Brain microvascular endothelial cell (primary cell): ENCODE measurements at places on chromosomes 1 and 21.

GRCh38 chr1:240914506-240914905, 302.6 kb upstream of the GREM2 start:
- no peak for DNase-seq

- no peak for DNase-seq
Measured at GRCh38 chr1:232622378-232622777, 7.6 kb downstream of the SIPA1L2 start.

GRCh38 chr1:109622137-109622892, 2.7 kb downstream of the AMPD2 start:
- no peak for DNase-seq

DNA sequence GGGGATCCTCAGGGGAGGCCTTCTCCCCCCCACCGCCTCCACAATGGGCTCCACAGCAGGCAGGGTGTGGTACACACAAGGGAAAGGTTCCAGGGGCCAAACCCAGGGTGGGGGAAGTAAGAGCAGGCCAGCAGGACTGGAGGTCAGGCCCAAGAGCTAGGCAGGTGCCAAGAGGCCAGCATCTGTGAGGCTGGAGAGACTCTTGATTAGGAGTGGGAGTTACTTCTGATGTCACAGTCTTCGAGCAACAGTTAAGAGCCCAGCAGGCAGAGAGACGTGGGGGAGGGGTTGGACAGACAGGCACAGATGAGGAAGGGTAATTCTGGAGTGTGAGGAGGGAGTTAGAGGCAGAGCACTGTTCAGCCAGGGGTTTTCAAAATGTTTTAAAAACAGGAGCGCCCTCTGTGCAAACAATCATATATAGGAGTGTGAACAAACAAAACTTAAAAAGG, 55.8 kb downstream of the SLC9A1 start:
- DNase-seq: peak; percentile 65

DNA sequence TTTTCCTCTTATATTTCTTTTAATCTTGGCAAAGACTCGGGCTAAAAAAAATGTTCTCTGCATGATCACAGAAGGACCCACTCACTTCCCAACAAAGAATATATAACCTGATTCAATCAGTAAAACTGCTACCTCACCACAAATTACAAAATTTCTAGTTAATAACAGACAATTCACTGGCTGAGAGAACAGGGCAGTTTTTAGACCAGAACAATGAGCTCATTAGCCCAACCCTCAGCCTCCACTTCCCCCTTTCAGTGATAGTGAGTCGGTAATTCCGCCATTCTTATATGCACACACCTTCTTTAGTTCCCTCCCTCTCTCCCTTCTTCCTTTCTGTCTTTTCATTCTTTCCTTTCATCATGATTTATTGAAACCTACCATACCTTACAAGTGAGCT, 8.9 kb downstream of the SIPA1L2 start:
- no peak for DNase-seq

GRCh38 chr1:218476385-218476784, 131.2 kb downstream of the TGFB2 start:
- peak; percentile 76 for DNase-seq

GRCh38 chr21:45524756-45525152, 17.5 kb downstream of the SLC19A1 start:
- DNase-seq: no peak

DNA sequence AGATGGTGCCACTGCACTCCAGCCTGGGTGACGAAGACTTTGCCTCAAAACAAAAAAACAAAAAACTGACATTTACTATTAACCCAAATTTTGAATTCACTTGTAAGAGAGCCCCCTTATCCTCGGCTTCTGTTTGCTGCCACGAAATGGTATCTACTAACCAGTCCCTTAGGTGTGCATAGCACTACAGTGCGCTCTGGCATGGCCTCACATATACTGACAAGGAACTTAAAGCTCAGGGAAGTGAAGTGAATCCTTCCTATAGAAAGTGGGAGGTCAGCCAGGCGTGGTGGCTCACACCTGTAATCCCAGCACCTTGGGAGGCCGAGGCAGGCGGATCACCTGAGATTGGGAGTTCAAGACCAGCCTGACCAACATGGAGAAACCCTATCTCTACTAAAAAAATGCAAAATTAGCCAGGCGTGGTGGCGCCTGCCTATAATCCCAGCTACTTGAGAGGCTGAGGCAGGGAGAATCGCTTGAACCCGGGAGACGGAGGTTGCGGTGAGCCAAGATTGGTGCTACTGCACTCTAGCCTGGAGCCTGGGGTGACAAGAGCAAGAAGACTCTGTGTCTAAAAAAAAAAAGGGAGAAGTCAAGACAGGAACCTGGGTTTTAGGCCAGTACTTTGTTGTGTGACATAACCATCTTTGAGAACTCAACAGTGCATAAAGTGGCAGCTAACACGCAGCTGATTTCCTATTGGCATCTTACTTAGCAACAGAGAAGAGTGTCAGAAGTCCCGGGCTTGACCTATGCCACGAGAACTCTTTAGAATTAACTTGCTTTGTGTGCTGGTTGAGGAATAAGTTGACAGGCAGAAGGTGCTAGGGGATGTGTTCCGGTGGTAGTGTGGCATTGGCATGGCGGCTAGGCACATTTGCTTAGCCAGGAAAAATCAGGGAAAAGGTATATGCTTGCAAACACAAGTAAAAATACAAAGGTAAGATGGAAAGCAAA, 16.8 kb downstream of the ERRFI1 start:
- no peak for DNase-seq

DNA sequence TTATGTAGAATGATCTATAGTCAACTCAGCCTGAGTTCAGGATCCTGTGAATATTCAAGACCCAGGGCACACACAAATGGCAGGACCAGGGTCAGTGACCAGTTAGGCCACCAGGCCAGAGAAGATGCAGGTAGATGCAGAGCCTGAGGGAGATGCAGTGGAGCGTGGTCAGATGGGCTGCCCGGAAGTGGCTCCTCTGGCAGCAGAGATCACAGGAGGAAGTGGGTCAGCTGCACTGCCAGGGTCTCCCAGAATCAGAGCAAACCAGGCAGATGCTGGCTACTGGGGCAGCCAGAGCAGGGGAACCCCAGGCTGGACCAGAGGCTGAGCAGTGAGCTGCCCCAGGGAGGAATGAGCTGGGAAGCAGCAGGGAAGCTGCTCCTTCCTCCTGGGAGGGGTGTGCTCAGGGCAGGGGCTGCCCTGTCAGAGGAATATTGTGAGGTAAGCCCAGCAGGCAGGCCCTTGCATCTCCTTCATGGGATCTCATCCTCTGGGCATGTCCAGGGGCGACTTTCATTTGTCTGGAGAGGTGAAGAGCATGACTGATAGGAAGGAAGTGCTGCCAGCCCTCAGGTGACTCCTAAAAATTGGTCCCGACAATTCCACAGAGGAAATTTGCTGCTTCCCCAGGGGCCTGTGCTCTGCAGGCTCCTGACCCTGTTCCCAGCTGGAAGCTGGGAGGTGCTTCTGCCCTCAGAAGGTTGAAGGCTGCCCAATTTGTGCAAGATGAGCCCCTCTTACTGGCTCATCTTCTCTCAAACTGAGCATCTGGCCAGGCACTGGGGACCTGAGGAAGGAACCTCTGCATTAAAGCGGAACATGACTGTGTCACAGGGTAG, 49.3 kb downstream of the STUM start:
- no peak for DNase-seq

- DNase-seq: no peak
Measured at GRCh38 chr21:21114461-21114860, 116.3 kb downstream of the NCAM2 start.

GRCh38 chr1:54945393-54945936, 35.0 kb upstream of the TMEM61 start:
- DNase-seq: no peak

DNA sequence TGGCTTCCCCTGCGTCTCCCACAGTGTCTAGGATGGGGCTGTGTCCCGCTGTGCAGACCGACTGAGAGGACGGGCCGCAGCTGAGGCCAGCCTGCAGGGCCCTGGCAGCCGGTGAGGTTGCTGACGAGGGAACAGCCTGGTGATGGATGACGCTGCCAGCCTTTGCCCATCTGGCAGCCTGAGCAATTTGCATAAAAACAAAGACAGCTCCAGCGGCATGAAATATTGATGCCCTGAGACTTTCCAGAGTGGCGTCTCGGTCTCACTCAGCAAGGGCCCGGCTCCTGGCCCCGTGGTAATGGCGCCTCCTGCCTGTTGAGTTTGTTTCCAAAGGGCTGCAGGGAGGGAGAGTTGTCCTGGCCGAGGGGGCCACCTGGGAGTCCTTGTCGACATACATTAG, 19.1 kb upstream of the KCNA10 start:
- no peak for DNase-seq

DNA sequence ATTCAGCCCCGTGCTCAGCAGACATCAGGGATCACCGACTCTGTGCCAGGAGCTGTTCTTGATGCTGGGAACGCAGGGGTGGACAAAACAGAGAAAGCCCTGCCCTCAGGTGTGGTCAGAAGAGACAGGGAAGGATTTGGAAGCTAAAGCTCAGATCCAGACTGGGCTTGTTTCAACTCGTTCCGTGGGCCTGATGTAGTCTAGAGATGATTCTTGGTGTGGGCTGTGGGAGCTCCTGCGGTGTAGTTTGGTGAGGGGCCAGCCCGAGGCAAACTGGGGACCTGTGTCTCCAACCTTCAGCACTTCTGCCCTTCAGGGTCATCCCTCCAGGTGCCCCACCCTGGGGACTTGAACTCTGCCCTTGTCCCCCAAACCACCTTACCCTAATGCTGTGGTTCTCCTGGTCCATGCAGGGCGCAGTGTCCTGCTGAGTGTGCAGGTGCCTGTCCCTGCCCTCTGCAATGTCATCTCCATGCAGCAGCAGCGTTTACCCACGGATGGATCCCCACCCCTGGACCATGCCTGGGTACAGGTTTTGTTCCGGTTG, 17.3 kb upstream of the ABCG1 start:
- DNase-seq: no peak

- no peak for DNase-seq
Measured at GRCh38 chr1:9375912-9376311, 83.2 kb downstream of the SPSB1 start.

DNA sequence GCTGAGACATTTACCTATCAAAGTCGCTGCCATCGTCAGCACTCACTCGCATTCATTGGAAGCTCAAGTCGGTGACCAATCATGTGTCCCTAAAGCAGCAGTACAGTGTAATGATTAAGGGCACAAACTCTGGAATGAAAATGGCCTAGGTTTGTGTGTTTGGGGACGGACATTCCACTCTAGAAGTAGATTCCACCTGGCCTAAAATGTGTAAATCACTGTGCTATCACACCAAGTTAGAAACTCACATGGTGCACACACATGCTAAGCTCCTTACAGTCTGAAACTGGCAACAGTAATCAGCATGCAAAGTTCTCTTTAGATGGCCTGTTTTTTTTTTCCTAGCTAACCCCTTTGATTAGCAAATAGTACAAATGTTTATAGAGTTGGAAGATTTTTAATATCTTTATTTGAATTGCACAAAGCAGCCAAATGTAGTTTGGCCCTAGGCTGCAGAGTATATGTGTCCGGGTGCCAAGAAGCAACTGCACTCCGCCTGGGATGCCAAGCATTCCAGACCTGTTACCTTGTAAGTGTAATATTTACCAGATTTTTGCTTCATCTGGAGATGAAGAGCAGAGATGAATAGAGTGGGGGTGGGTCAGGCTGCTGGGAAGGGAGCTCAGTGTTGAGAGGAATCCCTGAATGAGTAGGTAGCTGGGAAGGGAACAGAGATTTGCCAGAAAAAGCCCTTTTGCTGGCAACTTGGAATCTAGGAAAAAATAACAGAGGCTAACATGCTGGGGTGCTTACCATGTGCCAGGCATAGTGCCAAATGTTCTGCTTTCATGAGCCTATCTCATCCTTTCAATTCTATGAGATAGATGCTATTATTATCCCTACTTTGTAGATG, 35.2 kb downstream of the TGFB2 start:
- peak; percentile 57 for DNase-seq

- DNase-seq: no peak
Measured at GRCh38 chr1:44110916-44111315, 7.7 kb upstream of the KLF17 start.

DNA sequence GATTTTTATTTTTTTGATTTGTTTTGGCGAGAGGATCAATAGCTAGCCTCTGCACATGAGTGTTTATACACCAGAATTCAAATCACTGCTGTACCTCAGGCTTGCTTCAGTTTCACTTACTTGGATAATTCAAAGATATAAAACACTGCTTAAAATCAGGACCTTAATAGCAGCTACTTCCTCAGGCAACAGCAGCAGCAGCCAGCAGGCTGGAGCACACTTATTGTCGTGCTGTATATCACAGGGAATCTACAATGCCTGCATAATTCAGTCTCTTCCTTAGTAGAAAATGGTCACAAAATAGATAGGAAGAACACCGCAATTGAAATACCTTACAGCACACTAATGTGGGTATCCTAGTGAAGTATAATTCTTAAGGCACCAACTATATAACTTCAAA, 497.3 kb downstream of the NEGR1 start:
- no peak for DNase-seq

DNA sequence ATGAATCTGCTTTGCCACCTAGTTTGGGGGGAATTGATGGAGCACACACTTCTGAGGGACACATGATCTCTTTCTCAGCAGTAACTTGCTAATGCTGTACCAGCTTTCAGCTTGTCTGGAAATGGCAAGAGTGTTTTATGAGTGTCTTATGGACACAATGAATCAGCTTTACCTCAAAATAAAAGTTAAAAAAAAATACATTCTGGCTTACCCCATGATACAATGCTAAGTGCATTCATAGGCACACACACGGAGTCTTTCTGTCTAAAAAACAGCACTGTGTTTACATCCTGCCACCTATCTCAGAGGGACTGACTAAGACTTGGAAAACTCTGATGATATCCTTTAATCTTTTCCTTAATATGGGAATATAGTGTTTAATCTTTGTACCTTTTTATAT, 455.5 kb upstream of the ADAMTS5 start:
- DNase-seq: no peak

DNA sequence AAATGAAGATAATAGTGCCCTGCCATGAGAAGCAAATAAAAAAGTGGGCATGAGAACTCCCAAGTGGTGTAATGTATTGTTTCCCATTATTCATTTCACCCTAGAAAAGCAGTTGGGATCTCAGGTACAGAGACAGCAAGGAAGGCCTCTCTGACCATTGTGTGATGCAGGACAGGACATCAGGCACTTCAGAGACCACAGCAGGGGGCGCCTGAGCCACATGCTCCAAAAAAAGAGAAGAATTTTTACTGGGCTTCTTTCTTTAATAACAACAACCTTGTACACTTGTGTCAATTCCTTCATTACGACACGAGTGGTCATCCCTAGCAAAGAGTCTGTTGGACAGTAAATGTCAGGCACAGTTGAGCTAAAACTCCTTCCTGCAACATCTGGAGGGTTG, 533.3 kb downstream of the OMA1 start:
- DNase-seq: no peak

GRCh38 chr1:54542962-54543539, 5.0 kb upstream of the ACOT11 start:
- DNase-seq: no peak

DNA sequence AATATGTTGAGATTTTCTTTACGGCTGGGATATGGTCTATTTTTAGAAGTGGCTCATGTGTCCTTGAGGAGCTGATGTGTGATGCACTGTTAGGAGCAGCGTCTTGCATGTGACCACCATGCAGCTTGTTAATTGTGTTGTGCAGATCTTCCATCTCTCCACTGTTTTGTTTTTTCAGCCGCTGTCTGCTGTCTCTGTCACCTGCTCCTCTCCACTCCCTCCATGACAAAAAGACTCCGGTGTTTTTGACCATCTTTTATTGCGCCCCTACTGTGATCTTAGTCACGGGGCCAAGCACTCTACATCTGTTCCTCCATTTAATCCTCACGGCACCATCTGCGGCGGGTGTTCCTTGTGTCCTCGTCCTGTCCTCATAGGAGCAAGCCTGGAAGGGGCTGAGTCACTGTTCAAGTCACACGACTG, 51.8 kb downstream of the ADARB1 start:
- DNase-seq: no peak

- no peak for DNase-seq
Measured at GRCh38 chr1:171740356-171740863, 1.5 kb downstream of the VAMP4 start.

GRCh38 chr1:106907795-106908194, 148.7 kb upstream of the PRMT6 start:
- no peak for DNase-seq
